ENCODE measurements at places on chromosomes 3 and 15.

DNA sequence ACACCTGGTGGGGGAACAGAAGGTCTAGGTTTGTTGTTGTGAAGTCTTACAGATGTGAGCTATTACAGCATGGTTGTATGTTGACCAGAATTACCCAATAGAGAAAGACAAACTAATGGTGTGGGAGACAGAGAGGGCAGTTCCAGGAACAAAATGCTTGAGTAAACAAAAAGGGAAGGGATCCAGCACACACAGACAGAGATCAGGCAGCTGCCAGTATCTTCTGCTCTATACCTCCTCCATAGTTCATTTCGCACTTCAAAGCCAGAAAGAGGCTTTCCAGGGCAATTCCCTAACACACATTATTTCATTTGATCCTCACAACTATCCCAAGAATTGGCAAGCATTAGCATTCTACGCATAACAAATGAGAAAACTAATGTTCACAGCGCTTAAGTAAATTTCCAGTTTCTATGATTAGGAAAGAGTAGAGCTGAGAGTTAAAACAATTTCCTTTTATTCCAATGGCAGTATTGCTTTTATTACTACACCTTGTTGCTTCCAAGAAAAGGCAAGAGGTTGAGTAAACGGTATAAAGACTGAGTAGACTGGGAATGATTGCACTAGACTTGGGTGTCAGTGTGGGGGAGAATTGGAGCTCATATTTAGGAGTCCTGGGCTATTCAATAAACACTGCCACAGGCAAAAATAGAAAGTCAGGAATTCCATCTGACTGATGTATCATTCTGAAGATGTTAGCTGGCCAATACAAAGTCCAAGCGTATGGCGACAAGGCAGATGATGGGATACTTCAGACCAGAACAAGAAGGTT lies 39.7 kb upstream of the ZNF280D start:
- no peak for DNase-seq

DNA sequence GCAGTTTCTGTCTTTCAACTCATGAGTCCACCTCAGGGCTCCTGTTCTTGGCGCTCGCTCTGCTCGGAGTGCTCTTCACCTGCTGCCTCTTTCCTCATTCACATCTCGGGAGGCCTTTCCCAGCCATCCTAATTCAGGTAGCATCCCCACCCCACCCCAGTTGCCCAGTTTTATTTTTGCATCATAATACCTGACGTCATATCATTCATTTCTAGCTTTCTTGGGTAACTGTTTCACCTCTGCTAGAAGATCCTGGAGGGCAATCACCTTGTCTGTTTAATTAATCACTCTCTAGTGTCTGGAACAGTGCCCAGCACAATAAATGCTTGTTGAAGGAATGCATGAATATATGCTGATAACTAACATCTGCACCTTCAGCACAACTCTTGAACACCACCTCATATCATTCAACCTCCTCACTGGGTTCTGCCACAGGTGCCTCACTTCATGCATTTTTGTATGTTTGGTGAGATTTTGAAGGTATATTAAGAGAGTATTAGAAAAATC lies 7.6 kb downstream of the NUSAP1 start:
- no peak for DNase-seq

GRCh38 chr3:148642214-148642613 lies 55.5 kb upstream of the AGTR1 start:
- no peak for DNase-seq

GRCh38 chr15:48929661-48930060 lies 34.1 kb downstream of the SHC4 start:
- no peak for DNase-seq

- DNase-seq = no peak
Observed at GRCh38 chr3:28564211-28564610, 215.6 kb upstream of the AZI2 start.

DNA sequence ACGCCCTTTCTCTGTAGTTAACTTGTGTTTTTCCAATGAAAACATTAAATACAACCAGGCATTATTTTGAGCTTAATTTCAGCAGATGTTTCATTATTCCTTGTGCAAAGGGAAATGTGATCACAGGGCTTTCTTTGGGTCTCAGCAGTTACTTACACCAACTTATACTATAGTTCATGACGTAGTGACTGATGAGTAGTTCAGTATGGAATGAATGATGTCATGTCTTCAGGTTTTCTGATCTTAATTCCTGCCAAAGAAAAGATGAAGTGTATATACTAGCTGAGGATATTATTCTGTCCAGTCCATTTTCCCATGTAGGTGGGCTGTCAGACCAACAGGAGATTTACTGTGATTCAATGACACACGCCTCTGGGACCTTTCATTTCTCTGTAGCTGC lies 61.3 kb downstream of the MYRIP start:
- no peak for DNase-seq

DNA sequence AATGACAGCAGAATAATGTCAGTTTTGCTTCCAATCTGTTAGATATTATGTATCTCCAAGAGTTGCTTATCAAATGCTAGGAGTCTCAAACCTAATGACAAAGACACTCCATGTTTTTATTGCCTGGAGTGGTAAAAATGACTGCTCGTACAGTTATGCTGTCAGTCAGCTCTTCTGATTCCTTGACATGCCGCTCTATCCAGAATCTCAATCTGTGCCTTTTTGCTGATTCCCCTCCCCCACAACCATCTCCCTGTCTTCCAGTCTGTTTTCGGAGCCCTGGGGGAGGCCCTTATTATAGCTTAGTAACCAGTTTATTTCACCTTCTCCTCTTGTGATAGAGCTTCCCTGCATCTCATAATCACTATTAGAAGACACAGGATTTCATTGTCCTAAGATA lies 2.6 kb downstream of the MKRN2 start:
- no peak for DNase-seq

GRCh38 chr15:65998486-65998885 lies 129.2 kb downstream of the RAB11A start:
- no peak for DNase-seq

- no peak for DNase-seq
Observed at GRCh38 chr3:122245513-122246174, 62.2 kb downstream of the CASR start.
